ENCODE measurements at places on chromosomes 1 and 21. TPM values are rescaled to one million over a fixed set of nuclear protein-coding genes. Genes with fewer than 3 reads are reported as not detected.
A peak's percentile ranks its signal among the peaks of the same experiment; 100 is the strongest.

Gene LIN28A
- not detected for total RNA-seq

Gene PTPN22
- 4.5 TPM for total RNA-seq

Gene MRPS14
- total RNA-seq: 12.5 TPM

Gene FCER1A
- not detected for total RNA-seq

Gene EDARADD
- 13.8 TPM for total RNA-seq

Gene KPRP
- not detected for total RNA-seq

- DNase-seq: no peak
These were observed 25.7 kb downstream of the MRPL39 start for GRCh38 chr21:25581582-25581981.

DNA sequence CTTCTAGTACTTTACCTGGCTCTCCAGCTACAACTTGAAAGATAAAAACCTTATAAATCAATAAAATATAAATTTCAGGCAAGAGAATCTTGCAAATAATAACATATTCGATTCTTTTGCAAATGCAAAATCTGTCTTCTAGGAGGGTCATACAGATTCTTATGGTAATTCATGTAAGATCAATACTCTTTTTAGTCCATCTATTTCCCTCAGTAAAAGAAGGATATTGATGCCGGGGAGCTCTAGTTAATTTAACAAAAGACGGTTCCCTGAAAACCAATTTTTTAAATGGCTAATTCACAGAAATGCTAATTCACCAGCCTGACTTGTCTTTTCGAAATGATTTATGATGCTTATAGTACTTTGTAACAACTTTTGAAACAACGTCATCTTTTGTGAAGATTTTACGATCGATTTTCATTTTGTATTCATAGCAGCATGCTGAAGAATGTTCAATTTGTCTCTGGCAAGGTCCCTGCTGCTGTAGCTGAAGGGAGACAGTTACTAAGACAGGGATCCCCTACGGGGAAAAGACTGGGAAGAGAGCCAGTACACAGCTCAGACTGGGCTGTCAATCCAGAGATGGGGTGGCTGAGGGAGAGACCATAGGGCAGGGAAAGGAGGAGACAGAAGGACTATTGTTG lies 90.6 kb upstream of the SPAG17 start:
- DNase-seq: no peak

- DNase-seq: peak; percentile 62
These were observed 186.4 kb upstream of the ZNHIT6 start for GRCh38 chr1:85894651-85895050.

DNA sequence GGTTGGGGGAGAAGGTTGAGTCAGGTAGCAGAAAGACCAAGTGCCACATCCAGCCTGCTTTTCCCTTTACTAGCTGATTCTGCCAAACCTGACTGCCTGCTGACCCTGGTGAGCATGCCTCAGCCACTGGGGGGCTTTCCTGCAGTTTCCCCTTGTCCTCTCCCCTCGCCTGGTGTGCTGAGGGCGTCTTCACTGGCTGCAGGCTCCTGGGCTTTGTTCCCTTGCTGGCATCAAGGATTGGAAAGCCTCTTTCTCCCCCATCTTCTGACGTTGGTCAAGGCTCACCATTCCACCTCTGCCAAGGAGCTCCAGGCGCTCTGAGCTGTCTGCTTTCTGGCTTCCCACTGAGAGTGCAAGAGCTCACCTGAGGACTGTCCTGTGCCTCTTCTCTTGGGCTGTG lies 28.4 kb downstream of the MAN1C1 start:
- DNase-seq: no peak

- DNase-seq: no peak
These were observed 82.6 kb upstream of the CCDC190 start for GRCh38 chr1:162943622-162944021.

GRCh38 chr1:219123036-219123435 lies 50.6 kb upstream of the LYPLAL1 start:
- DNase-seq: no peak

- DNase-seq: no peak
These were observed 37.8 kb upstream of the IRF2BP2 start for GRCh38 chr1:234647758-234648157.

- DNase-seq: no peak
These were observed 2.2 kb upstream of the IRF6 start for GRCh38 chr1:209808059-209808581.

DNA sequence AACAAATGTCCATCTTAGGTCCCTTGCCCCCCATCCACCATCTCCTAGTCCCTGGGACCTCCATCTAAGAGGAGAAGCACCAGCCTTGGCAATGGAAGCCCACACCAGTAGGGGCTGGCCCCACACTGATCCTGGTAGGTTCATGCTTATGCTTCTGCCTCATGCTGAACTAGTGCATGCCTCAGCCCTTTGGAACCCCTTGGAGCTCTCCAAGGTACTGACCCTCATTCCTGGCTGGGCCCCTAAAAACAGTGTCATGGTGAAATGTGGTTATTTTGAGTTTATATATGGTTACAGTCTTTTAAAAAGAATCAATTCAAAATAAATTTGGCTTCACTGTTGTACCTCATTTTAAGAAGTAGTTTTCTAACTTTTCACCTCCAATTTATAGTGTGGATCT lies 108.3 kb downstream of the HIVEP3 start:
- DNase-seq: no peak

DNA sequence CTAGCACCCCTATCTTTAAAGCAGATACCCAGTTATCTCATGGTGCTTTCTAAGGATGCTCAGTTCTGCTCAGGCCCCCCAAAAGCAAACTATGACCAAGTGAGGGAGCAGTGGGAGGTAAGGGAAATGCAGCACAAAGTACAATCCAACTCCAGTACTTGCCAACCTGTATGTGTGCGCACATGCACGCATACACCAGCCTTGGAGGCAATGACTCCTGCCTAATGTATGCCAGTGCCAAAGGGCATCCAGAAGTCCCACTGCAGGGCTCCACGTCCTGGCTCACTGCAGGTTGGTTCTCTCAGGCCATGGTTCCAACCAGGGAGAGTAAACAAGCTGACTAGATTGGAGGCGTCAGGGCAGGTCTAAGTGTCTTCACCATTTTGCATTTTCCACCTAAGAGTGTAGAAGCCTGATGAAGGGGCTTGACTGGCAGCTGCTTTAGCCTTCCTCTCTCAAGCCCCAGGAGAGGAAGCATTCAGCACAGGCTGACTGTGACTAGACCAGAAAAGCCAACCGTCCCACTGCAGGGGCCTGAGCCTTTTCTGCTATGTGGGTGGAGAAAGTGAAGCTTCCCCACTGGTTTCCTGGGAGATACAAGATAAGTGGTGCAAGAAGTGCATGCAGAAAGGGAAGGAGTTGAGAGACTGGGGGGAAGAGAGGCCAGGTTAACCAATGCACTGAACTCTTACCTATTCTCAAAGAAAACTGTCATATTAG lies 7.7 kb downstream of the AMIGO1 start:
- no peak for DNase-seq

DNA sequence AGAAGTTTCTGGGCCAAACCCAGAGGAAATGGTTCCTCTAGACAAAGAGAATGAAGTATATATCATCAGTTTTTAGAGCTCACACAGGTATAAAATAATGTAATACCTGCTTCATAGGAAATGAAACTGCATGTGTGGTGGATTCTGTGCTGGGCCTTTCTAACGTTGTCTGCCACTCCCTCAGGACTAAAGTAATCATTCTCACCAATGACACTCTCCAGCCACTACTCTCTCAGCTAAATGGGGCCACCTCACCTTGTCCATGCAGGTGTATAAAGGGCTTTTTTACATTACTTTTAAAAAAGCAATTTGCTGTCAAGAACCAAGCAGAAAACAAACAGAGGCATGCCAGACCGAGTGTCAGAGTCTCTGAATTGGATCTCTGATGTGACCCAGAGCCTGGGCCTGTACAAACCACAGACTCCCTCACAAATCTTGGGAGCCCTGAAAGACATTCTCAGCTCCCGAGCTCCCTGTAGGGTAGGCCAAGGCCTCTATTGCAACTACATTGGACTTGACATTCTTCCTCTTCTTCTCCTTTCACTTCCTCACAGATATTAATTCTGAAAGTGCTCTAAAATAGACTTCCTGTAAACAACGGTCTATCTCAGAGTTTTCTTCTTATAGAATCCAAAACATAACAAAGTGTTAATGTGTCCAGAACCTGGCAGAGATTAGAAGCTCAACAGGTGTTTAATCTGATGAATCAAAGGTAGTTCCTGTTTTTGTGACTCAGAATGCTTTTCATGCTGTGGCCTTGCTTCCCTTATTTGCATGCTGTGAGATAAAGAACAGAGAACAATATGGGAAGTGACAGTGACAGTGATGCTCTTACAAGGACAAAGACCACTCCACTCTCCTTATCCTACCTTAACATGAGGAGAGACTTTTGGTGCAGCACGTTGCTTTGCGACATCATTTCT lies 8.6 kb downstream of the AIM2 start:
- peak; percentile 25 for DNase-seq

DNA sequence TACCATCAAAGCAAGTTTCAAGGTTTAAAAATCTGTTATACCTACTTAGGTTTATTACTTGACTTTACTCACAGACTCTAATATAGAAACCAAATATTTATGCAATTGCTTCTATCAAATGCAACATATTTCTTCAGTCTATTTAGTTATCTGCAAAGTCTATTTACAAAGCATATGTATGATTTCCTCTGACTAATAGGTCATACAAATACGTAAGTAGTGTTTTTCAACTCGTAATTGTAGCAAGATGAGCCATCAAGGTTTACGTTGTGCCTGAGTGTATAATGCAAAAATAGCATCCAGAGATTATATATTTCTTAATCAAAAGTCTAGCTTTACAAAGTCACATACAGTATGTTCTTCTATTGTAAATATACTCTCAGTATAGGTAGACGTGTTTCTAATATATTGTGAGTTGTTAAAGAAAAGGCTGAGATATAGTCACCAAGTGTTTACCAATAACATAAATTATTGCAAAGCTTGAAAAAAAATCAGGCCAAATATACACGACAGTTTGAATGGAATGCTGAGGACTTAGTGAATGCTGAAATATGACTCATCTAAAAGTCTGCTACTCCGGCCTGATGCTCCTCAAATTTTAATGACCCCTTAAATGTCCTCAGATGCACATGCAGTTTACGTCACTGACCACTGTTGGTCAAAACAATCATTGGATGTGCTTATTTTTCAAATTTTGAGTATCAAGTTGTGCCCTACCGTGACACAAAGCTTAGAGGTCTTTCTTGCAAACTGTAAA lies 48.4 kb downstream of the ADAMTS5 start:
- no peak for DNase-seq

- DNase-seq: no peak
These were observed 57.1 kb upstream of the RWDD3 start for GRCh38 chr1:95176861-95177260.

All from stomach (tissue), 19 donors.